ENCODE measurements at places on chromosomes 6 and 20.

DNA sequence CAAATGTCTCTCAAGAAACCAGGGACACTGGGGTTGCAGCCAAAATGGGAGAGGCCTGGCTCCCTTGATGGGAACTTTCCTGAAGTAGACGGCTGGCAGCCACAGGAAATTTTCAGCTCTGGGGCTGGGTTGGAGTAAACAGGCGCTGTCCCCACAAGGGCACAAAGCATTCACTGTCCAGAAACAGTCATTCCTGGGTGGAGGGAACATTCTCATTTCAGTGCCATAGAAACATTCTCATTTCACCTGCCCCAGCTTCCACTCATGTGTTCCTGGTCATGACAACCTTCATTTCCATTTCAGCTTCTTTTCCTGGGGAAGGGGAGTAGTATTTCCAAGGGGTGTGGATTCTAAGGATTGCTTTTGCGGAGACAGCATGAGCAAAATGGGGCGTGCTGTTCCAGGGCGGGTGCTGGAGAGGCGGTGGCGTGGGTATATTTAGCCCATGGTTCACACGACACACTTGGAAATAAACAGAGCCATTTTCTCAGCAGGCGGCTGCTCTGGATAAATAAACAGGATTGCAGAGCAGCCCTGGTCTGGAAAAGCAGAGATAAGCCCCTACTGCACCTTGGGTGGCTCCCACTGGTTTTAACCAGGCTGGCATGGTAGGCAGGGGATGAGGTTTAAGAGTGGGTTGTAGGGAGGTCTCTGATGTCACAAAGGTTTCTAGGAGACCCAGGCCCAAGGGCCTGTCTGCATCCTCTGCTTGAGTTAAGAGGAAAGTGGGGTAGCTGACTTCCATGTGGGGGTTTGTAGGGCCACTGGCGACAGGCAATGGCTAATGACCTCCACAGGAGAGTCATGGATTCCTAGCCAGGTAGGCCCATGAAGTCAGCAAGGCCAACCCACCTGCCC, 32.9 kb downstream of the COX4I2 start:
- DNase-seq, result no peak

GRCh38 chr6:116376149-116376548, 5.4 kb downstream of the DSE start:
- DNase-seq, result no peak

GRCh38 chr6:8014947-8015346, 49.2 kb downstream of the BLOC1S5 start:
- no peak for DNase-seq

- DNase-seq, result no peak
Observed at GRCh38 chr6:69578361-69578890, 218.4 kb downstream of the LMBRD1 start.

GRCh38 chr6:121302882-121303281, 31.4 kb downstream of the TBC1D32 start:
- no peak for DNase-seq

DNA sequence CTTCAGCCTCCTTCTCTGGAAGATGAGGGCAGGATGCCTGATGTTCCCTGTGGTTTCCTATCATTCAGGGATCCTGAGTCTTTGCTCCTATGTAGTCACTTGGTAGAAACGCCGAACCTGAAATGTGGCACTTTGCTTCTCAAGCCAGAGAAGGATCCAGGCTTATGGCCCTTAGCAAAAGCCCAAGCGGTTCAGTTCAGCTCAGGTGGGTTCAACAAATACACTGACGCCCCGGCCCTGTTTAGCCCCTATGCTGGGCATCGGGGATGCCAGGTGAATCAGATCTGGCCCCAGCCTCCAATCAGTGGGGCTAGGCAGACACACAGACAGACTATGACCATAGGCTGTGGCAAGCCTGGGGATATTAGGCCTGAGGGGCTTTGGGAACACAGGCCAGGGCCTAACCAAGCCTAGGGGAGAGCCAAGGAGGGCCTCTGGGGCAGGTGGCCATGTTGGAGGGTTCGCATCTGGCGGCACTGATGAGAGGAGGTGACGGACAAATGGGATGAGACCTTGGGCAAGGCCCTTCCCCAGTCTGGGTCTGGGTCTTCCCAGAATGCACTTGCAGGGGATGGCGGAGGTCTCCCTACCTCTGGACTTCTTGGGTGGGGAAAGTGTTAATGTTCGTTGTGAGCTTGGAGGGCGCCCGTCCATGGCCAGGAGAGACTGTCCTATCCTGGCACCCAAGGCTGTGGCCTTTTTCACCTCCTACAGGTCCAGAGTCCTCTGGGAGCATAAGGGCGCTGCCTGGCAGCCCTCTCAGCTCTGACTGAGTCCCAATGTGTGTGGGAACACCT, 17.6 kb upstream of the SRC start:
- DNase-seq, result no peak

DNA sequence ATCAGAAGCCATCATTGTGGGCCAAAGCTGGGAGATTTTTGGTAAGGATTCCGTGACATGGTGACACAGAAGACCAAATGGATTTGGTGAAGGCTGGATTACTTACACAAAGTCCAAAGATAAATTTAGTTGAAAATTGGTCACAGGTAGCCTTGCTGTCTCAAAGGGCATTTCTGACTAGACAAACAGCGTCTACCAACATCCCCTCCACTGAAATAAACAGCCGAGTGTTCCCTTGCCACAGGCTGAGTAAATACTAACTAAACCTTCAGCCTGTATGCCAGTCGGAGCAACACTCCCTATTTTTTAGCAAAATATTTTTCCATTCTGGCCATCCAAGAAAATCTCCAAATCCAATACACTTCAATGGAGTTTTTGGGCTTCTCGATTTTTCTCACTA, 279.9 kb upstream of the CITED2 start:
- no peak for DNase-seq

DNA sequence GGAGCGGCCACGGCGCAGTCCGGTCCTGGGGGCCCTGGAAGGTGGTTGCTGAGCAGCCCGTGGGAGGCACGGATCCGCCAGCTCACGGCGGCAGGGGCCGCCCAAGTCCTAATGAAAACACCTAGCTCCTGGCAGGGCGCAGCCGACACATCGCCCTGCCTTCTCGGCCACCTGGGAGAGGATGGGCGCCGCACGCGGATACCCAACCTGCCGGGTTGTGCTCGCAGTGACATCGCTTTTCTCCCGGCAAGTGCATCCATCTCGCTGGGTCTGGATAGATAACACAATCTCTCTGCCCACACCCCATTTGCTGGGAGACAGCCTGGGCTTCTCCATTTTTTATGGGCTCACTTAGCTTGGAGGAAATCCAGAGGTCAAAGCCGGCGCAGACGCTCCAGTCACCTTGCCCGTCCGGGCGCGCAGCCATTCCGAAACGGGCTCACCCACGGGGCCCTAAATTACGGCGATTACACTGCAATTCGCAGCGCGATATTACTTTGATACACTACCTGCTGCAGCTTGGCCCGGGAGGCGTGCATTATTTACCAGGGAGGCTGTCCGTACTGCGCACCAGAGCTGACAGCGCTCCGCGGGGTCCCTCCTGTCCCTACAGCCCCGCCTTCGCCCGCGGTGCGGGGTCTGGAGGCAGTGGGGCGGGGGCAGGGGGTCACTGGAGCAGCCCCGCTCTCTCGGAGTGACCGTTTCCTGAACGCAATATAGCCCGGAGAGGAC, 36.2 kb upstream of the CCDC167 start:
- DNase-seq, result no peak

GRCh38 chr20:33046412-33046811, 7.3 kb upstream of the BPIFB3 start:
- no peak for DNase-seq

GRCh38 chr20:22402550-22402949, 181.8 kb downstream of the FOXA2 start:
- no peak for DNase-seq

DNA sequence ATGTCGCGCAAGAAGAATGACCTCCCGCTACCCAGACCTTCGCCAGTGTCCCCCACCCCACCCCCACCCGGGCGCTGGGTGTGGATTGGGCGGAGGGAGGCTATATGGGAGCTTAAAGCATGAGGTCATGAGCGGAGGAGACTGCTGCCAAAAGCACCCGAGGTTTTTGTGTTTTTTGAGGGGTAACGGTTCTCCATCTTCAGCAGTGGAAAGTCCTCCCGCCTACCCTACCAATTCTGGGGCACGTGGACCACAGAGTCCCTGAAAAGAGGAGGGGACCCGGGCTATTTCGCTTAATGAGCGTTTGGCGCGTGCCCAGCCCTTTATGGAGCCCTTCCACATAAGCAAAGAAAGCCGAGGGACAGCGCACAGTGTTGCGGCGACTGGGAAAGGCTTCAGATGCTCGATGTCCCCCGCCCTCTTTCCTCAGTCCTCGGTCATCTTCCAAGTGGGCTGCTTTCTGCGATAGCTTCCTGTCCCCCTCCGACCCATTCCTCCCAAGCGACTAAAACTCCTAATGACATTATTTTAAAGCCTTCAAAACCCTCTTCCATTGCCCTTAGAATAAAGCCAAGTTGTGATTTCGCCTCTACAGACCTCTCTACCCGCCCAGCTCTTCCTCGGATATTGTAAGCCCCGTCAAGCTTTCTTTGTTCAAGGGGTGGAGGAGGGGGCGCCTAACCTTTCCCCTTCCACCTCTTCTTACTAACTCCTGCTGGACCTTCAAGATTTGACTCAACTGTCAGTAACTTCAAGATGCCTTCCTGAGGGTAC, 2.1 kb upstream of the TRERF1 start:
- peak; percentile 81 for DNase-seq

DNA sequence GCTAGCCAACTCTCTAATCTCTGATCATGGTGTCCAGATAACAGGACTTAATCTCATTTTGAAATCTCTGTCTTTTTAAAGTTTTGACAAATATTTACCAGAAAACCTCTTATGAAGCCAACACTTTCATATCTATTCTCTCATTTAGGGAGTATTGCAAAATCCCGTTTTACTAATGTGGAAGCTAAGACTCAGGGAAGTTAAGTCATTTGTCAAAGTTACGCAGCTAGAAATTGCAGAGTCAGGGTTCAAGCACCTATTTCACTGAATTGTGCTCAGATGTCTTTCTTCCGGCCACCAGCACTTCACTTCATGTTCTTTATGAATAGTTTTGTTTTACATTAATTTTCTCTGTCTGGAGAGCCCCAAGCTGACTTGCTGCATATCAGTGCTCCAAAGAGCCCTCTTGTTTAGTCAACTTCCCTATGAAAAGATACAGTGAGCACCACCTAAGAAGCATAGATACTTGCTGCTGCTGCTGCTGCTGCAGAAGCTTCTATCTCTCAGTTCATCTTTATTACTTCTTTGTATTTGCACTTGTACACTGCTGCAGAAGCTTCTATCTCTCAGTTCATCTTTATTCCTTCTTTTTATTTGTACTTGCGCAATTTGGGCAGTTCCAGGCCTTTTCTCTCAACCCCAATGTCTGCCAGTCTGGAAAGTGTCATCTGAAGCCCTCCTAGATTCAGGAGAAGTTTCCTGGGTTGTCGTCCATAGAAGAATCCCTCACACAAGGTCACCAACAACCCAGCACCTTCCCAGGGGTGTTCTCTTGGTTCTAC, 329.7 kb downstream of the MAFB start:
- DNase-seq, result peak; percentile 44

DNA sequence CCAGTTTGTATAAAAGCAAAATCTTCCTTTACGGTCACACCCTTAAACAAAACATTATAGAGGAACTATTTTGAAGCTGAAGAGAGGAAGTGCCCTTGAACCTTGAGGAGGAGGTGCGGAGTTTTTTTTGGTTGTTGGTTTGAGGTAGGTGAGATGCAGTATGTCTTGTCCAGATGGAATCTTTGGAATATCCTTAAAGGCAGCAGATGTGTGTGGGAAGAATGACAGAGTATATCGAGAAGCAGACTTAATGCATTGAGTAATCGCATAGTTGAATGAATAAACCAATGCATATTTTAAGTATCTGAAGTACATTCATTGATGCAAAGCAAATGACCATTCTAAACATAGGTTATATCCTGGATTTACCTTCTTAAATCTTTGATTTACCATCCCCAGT, 49.9 kb downstream of the AIG1 start:
- DNase-seq, result no peak

DNA sequence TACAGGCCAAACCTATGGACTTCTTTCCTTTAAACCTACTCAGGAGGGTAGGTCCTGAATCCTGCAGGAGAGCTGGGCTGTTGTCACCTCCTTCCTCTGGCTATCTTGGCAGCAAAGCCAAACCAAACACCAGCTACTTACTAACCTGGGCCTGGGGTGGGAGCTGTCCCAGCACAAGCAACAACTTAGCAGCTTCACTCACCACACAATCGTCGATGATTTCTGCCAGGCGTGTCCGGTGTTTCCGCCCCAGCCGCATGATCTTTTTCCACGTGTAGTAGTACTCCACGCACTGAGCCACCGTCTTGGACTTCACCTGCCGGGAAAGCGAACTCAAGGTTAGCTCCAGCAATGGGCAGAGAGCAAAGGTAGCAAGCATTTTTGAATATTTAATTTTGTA, 25.4 kb upstream of the MRPS10 start:
- no peak for DNase-seq
